Fibroblast of skin of left quadriceps (primary cell): ENCODE measurements at places on chromosomes 7 and 10.
A peak's percentile ranks its signal among the peaks of the same experiment; 100 is the strongest.

GRCh38 chr7:32075612-32076011 lies 5.4 kb upstream of the PDE1C start:
- DNase-seq = no peak

DNA sequence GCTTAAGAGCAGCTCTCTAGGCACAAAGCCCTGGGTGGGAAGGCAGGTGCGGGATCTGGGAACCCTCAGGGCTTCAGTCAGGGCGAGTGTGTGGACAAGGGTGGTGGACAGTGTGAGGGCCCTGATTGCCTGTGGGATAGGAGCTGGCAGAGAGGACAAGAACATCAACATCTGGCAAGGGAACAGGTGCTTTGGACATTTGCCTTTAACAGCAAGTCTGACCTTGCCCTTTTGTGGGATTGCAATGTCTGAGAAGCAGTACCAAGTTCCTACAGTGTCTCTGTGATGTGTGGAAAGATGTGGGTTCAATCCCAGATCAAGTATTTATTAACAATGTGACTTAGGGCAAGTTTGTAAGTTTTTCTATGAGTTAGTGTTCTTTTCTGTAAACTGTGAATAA lies 46.7 kb downstream of the TFAM start:
- no peak for DNase-seq

DNA sequence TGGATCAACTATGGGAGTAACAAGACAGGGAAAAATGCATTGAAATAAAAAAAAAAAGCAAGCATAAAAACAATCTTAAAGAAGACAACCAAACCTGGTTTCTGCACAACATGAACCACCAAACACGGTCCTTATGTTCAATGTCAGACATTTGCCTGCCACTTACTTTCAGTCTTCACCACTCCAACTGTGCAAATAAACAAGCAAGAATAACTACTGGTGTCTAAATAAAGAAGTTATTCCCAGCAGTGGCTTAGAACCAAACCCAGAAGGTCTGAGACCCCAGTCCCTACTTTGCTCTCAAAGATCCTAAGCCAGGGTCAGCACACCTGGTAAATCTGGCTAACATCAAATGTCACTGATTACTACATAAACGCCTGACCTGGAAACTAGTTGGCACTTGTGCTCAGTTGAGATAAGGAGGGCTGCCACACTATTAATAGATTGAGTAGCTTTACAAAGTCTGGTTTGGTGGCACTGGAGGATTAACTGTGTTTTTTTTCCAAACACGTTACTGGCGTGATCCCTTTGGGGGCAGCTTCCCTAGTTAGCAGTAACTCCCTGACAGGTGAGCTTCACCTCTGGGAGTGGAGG lies 62.7 kb upstream of the ABLIM1 start:
- DNase-seq = no peak

- DNase-seq = no peak
Observed at GRCh38 chr7:100563809-100564400, 9.8 kb downstream of the SAP25 start.

DNA sequence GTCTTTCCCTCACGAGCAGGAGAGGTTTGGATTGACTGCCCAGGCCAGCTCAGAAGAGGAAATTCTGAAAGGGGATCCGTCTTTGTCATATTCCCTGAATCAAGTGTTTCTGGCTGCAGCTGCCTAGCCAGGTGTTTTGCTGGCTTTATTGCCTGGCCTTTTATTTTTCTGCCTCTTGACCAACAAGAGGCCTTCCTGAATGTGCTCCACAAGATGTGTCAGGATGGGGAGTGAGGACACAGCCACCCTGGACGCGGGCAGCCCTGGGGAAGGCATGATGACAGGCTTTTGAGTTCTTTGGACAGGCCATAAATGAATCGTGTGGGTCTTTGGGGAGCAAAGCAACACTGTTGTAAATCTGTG lies 163.6 kb downstream of the CAMK1D start:
- no peak for DNase-seq

- DNase-seq = no peak
Observed at GRCh38 chr7:77822269-77822668, 23.7 kb downstream of the PHTF2 start.

DNA sequence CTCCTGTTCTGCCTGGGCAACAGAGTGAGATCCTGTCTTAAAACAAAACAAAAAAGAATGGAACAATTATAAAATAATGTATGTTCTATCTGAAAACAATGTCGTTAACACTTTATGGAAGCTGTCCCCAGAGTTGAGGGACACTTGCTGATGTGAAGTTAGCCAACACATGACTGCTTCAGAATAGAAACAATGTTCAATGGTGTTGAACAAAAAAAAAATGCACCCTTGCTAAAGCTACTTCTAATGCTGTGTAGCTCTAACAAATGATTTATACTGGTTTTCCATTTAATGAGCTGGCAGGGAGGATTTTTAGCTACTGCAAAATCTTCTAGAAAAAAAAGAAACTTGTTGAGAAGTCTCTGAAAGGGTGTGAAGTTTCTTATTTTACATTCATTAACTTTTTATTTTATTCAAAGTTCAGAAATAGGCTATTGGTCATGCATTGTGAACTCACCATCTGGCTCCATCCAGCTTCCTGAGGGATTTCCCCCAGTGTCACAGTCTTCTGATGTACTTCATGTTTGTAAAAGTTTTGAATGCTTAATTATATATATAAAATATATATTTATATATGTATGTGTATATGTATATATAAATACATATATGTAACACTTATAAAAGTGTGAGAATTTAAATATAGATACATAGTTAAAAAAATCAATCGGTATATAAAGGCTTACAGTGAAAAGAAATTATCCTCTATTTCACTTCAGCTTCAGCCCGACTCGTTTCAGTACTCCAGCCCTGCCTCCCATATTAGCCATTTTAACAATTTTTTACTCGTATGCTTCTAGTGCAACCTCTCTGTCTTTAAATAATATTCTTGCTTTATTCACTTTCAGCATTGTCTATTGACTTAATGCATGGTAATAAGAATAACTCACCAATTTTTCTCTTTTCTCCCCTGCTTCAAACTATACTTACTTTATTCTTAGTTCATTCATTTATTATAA lies 35.0 kb downstream of the HDAC9 start:
- DNase-seq = no peak

DNA sequence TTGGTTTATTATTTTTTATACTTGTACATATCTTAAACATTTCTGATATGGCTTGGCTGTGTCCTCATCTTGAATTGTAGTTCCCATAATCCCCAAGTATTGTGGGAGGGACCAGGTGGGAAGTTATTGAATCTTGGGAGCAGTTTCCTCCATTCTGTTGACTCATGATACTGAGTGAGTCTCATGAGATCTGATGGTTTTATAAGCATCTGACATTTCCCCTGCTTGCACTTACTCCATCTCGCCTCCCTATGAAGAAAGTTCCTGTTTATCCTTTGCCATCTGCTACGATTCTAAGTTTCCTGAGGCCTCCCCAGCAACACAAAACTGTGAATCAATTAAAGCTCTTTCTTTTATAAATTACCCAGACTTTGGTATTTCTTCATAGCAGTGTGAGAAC lies 207.7 kb downstream of the TPK1 start:
- no peak for DNase-seq

- DNase-seq = no peak
Observed at GRCh38 chr10:3806603-3807002, 21.6 kb upstream of the KLF6 start.

GRCh38 chr7:68015978-68016532 lies 1019.4 kb downstream of the TYW1 start:
- no peak for DNase-seq

DNA sequence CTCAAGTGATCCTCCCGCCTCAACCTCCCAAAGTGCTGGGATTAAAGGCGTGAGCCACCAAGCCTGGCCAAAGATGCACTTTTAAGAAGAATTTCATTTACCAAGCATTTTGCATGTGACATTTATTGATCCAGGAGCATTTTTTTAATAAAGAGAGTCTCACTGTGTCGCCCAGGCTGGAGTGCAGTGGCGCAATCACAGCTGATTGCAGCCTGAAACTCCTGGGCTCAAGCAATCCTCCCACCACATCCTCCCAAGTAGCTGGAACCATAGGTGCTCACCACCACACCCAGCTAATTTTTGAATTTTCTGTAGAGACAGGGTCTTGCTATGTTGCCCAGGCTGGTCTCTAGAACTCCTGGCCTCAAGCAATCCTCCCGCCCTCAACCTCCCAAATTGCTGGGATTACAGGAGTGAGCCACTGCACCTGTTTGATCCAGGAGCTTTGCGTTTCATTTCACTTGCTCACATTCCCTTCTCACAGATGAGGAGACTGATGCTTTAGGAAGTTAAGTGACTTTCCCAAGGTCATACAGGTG lies 4.4 kb upstream of the TBL2 start:
- DNase-seq = no peak

GRCh38 chr7:137609500-137609899 lies 237.3 kb downstream of the DGKI start:
- DNase-seq = no peak

DNA sequence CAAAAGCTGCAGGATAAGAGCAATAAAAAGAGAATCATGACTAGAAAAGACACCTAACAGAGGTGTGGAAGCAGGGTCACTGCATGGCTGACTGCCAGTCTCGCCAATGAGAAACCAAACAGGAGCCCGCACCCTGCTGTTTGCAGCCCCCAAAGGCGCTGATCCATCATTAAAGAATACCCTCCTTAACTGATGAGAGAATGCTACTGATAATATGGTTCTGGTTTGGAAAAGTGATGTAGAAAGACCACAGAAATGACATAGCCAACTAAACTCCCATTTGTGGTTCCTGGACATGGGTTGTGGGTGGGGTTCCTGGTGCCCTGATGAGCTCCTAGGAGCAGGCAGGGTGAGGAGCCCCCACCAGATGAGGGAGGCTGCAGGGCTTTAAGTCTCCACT lies 207.4 kb downstream of the TNS3 start:
- no peak for DNase-seq

- no peak for DNase-seq
Observed at GRCh38 chr10:80855348-80855971, 317.8 kb downstream of the SH2D4B start.

- no peak for DNase-seq
Observed at GRCh38 chr7:7816816-7817536, 98.6 kb upstream of the RPA3 start.

DNA sequence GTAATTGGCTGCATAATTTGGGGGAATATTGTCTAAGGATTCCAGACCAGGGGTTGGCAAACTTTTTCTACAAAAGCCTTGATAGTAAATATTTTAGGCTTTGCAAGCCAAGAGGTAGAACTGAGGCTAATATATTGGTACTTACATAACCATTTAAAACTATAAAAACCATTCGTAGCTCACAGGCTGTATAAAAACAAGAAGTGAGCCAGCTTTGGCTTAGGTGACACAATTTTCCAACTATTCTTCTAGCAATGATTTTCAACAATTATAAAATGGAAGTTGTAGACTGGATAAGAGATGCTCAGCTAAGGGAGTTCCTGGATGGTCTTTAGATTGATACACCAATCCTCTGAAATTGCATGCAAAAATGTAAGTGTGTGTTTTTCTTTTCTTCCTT lies 1.4 kb downstream of the GPR141 start:
- no peak for DNase-seq

- peak; percentile 13 for DNase-seq
Observed at GRCh38 chr7:25663877-25664276, 435.6 kb upstream of the NPVF start.

DNA sequence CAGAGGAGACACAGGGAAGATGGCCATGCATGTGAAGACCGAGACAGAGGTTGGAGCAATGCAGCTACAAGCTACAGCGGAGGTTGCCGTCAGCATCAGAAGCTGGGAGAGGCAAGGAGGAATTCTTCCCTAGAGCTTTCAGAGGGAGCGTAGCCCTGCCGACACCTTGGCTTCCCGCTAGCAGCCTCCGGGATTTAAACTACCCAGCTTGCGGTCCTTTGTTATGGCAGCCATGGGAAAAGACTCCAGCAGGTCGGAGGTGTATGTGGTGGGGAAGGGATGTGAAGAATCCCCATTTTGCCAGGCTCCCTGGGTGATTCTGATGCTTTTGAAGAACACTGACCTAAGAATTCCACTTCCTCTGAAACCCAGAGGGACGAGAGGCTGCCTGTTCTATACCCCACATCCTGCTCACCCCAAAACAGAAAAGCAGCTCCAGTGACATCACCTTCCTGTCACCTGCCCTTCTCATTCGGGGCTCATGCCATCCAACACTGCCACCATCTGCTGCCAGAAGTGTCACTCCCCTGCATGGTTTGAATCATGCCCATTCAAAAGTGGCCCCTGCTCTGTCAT lies 3.3 kb upstream of the SEPHS1 start:
- DNase-seq = no peak

- no peak for DNase-seq
Observed at GRCh38 chr10:88118729-88119128, 255.3 kb downstream of the PTEN start.

- DNase-seq = no peak
Observed at GRCh38 chr7:23207884-23208283, 26.0 kb downstream of the NUP42 start.

GRCh38 chr7:141820067-141820466 lies 21.2 kb downstream of the PRSS37 start:
- no peak for DNase-seq

DNA sequence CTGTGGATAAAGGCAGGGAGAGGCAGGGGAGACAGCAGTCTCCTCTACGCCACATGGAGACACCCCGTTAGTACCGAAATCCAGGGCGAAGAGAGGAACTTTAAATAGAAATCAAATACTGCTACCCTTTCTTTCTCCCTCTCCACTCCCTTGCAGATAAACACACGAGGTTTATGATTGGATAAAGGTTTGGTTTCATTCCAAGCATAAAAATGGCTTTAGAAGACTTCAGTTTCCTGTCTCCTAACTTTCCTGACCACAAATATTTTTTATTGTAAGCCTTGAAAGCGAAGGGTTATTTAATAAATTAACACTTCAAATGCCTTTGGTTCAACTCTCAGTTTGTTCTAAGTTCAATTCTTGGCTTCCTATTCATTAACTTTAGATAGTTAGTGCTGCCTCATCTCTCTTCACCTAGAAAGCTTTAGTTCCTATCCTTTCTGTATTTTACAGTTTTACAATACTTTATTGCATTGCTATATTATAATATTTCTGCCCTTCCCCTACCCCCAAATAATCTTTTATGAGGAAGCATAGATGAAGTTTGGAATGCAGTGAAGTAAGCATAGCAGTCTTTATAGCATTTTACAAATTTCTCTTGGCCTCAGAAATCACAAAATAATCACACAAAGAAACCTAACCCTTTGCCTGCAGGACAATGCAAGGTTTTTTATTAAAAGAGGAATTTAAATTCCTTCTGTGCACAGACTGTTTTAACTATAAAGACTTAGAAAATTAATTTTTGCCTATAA lies 31.5 kb upstream of the ARID5B start:
- peak; percentile 78 for DNase-seq

DNA sequence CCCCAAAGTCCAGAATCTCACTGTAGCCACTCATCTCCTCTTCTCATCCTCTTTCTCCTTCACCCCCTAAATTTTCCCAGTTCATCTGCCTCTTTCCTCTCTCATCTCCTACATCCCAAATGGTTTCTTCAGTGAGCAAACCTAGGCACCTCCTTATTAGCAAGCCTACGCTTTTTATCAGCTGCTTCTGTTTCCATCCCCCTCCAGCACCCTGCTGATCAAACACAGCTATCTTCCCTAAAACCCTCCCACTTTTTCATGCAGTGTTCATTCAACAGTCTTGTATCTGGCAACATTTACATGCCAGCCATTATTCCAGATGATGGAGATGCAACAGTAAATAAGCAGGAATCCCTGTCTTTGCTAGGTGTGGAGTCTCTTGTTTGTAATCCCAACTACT lies 3.3 kb upstream of the ABRAXAS2 start:
- no peak for DNase-seq

- peak; percentile 34 for DNase-seq
Observed at GRCh38 chr10:124648738-124649137, 95.4 kb downstream of the FAM53B start.
